ENCODE measurements at places on chromosomes 13 and 19.

DNA sequence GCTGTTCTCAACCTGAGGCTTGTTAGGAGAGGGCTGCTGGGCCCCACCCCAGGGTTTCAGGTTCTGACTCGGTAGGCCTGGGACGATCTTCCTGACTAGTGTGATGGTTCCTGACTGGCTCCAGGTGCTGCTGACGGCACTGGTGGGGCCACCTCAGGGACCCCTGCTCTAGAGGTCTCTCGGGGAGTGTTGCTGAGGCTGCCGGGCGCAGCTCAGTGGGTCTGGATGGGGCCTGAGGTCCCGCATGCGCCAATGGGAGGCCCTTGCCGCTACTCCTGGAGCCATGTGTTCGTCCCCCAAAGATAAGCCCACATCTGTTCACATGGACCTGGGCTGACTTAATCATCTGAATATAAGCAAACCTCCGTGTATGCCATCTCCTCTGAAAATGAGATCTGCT, 133.0 kb downstream of the ATP11A start:
- no peak for DNase-seq

DNA sequence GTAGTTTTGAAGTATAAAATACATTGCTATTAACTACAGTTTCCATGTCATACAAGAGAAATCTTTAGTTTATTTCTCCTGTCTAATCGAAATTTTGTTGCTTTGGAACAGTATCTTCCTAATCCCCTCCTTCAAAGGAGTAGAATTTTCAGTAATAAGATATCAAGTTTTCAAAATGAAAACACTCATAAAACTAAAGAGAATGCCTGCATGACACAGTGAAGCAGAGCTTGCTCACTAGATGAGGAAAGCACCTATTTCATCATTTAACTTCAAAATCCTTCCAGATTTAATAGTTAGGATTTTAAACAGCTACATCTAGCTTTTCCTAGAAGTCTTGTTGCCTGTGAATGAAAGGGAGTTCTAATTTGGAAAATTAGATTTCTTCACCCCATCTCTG, 80.8 kb downstream of the TNFSF11 start:
- no peak for DNase-seq

GRCh38 chr19:2722541-2723344, 1.6 kb upstream of the DIRAS1 start:
- DNase-seq = no peak

GRCh38 chr19:38209671-38210457, 14.2 kb downstream of the DPF1 start:
- no peak for DNase-seq

- DNase-seq = no peak
Observed at GRCh38 chr13:105278943-105279381, 1256.5 kb downstream of the EFNB2 start.

GRCh38 chr13:106614874-106615273, 46.9 kb upstream of the ARGLU1 start:
- no peak for DNase-seq

DNA sequence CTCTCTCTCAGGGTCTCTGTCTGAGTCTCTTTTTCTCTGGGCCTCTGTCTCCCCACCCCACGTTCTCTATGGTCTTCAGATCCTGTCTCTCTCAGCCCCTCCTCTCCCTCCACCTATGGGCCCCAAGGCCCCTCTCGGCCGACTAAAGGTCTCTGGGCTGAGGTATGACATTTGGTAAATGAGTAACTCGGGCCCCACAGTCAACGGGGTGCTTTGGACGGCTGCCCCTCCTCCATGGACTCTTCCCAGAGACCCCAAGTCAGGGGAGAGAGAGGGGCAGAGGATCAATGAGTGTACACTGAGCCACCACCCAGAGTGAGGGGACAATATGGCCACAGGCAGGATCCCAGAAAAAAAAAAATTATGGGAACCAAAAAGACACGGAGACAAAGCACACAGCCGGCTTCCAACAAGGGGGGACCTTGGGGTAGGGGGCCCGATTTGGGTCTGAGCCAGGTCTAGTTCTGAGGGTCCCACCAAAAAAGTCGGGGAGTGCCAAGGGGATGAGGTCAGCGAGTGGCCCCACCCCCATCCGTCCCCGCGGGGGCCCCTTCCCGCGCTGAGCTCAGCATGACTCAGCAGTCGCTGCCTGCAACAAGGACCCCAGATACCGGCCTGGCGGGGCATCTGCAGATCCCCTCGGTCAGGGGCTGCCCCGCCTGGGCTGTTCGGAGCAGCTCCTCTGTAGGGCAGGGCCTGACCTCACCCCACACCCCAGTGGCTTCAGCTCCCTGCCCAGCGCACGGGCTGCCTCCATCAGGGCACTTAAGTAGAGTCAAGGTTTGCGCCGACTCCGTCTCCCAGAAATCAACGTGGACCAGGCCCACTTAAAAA, 1.5 kb upstream of the FTL start:
- DNase-seq = peak; percentile 87

DNA sequence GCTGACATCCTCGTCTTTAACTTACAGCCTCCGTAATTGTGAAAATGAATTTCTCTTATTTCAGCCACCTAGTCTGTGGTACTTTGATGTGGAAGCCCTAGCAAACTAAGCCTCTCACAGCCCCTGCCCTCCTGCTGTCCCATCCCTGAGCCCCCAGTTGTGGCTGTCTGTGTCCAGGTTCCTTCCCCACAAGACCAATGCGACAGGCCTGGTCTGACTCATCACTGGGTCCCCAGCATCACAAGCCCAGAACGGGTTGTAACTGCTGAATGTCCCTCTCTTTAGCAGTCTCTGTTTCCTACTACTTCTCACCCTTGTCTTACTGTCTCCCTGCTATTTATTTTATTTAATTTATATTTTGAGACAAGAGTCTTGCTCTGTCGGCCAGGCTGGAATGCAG, 5.7 kb downstream of the POU2F2 start:
- DNase-seq = no peak

- DNase-seq = no peak
Observed at GRCh38 chr13:64083396-64083795, 2667.7 kb upstream of the PCDH20 start.

DNA sequence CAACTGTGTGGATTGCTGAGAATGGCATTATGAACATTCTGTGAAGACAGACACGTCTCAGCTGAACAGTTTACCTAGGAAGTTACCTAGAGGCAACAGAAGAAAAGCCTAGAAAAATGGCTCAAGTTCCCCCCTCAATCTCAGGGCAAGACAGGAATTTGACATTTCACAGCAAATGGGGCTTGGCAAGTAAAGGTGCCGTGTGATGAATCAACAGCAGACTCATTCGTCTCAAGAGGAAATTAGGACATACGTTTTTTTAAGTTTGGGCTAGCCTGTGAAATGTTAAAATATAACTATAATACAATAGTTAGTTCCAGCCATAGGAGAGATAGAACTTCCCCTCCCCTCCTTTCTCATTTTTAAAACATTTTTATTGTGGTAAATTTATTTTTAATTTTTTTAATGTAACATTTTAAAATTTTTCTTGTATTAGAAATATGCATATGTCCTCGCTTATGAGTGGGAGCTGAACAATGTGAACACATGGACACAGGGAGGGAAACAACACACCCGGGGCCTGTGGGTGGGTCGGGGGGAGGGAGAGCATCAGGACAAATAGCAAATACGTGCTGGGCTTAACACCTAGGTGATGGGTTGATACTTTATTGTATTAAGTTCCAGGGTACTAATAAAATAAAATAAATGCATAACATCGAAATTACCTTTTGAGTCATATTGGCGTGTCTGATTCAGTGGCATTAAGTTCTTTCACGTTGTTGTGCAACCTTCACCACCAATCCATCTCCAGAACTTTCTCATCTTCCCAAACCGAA, 116.0 kb downstream of the COL4A2 start:
- no peak for DNase-seq

DNA sequence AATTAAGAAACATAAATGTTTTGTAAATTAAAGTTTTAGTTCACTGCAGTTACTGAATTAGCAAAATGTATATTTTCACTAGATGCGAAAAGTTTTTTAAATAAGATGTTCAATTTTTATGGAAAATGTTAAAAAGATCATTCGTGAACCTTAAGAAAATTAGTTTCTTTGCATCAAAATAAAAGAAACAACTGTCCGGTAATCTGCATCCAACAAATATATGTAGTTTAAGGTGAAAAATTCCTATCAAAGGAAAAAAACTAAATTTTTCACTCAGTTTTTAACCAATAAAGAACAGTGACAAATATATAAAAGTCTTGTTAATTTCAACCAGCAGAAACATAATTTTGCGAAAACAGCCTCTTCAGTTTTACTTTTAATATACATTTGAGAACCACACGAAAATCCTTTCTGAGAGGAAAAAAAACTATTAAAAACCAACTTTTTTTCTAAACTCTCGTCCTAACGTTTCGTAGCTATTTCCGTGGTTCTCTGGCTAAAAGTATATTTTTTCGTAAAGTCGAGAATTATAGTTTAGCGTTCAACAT, 64.5 kb downstream of the KCNRG start:
- DNase-seq = no peak

DNA sequence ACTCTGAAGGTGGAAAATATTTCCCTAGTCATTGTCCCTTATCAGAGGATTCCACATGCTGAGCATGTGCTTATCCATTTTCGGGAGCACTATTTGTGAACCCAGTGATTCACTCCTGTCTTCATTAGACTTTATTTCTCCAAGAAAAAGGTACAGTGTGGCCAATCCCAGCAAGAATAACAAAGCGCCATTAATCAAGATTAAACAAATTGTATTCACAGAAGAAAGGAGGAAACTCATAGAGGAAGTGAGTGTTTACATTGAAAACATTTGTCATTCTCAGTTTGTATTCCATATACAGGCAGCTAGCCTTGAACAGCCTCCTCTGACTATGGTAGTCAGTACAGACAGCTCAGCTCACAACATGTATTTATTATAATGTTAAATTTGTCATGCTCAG, 1669.9 kb upstream of the SPRY2 start:
- no peak for DNase-seq

DNA sequence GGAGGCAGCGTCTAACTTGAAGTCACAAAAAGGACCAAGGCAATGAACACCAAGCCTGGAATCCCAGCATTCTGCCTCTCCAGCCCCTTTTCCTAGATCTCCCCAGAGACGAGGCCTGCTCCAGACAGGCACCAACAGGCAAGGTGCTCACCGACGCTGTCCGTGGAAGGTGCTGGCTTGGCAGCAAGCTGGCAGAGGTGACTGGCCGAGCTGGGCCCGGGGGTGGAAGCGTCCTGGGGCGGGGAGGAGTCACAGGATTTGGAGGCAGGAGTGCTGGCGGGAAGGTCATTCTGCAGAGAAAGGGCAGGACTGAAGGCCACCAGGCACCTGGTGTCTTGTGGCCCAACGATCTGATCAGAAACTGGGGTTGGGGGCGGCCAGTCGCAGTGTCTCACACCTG, 18.2 kb downstream of the TLE2 start:
- DNase-seq = no peak

DNA sequence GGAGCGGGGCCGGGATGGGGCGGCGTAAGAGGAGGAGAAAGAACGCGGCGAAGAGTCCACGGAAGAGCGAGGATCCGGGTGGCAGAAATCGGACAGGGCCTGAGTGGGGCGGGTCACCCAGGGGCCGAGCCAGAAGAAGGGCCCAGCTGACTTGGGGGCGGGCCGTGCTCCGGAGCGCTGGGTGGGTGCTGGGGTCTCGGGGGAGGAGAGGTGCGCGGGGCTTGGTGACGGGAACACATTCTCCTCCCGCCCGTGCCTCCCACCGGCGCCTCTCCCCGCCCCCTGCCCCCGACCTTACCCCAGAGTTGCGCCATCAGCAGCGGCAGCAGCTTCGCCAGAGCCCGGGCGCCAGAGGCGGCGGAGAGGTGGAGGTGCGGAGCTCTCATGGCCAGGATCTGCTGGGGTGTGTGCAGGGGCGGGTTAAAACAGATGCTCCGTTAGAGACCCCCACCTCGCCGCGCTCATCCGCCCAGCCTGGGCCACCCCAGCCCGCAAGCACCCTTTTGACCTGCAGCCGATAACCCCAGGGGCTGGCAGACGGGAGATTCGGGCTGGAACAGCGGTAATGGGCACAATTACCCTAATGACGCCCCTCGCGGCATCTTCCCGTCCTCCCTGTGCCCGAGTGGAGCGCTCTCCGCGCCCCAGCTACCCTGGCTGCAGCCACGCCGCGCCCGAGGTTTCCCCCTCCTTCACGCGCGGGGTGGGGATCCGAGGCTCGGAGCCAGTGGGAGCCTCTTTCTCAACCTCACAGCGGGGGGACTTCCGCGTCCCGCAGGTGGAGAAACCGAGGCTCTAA, 565 bp downstream of the KLK10 start:
- no peak for DNase-seq

- no peak for DNase-seq
Observed at GRCh38 chr13:100518394-100519062, 70.1 kb downstream of the GGACT start.

- DNase-seq = no peak
Observed at GRCh38 chr13:63351533-63351932, 1935.9 kb upstream of the PCDH20 start.

DNA sequence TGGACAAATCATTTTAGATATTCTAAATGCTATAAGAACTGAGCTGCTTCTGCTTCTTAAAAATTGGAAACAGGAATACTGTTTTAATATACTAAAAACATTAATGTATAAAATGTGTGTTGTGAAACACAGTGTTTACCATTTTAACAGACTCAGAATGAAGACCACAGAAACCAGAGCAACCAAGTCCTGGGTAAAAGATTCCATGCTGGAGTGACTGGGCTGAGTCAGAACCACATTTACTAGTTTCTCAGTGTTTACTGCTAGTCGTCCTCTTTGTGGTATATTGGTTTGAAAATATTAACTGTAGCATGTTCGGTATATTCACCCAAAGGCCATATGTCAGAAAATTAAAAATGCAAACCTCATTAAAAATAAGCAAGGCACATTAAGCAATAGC, 31.9 kb downstream of the ANKRD10 start:
- no peak for DNase-seq

DNA sequence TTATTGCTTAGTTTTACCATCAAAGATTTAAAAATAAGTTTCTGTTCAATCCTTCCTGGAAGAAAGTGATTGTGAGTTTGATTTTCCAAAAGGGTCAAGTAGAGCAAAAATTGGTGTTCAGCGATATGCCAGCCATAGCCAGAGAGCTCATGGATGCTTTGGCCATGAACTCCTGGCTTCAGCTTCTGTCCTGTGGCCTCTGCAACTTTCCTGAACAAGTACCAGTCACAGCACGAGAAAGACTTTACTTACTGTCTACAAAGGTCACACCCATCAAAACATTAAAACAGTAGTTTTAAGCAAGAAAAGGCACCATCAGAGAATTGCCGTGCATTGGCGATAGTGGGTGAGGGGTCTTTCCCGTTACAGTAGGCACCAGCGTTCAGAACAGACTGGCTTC, 753.0 kb upstream of the SGCG start:
- DNase-seq = no peak

DNA sequence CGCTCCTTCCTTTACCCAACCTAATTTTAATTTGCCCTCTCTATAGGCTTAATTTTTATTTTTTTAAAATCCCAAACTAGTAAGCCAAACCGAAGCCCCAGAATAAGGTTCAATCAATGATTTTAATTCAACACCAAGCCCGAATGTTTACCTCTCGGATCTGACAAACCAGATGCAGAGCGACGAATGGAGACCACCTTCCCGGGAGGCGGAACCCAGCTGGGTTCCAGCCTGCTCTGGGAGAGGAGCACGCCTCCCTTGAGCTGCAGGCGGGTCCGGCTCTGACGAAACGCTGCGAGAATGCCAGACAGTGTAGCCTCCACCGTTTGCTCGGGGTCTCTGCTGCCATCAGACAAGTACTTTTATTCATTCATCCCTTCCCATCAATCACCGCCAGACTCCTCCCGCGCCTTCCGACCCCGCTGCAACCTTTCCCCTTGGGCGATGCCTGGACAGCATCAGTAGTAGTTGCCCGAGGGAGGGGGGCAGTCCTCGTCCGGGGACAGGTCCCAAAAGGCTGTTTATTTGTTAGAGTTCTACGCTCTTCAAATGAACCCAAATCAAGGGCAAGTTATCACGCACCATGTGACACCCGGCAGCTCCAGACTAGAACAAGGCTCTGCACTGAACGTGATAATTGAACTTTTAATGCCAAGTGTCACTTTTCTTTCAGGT, 752 bp upstream of the EDNRB start:
- DNase-seq = no peak
